ENCODE measurements at places on chromosomes 5 and 9.

- no peak for DNase-seq
These were observed 31.5 kb upstream of the LMNB1 start for GRCh38 chr5:126745259-126745992.

DNA sequence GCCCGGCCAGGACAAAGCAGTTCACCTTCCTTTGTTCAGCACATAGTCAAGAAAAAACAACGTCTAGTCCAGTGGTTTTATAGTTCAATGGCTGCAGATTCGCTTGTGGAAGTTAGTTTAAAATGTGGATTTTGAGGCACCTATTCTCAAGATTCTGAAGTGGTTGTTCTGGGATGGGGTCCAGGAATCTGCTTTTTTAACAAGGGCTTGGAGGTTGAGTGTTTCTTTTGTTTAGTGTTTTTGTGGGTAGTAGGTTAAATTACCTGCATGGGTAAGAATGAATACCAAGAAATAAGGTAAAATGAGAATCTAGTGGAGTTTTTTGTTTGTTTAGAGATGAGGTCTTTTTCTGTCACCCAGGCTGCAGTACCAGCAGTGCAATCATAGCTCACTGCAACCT lies 28.4 kb upstream of the NADK2 start:
- no peak for DNase-seq

DNA sequence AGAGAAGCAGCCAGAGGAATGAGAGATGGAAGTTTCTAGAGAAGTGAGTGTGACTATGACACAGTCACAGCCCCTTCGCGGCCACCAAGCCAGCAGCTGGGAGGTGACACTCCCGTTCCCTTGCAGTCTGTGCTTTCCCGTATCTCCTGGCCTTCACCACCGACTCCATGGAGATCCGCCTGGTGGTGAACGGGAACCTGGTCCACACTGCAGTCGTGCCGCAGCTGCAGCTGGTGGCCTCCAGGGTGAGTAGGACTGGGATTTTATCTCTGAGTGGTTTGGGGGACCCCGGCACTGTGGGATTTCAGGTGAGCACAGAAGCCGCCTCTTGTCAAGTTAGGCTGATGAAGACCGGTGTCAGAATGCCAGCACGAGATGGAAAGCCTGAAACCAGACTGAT lies 12.1 kb upstream of the SLC2A8 start:
- DNase-seq = no peak

DNA sequence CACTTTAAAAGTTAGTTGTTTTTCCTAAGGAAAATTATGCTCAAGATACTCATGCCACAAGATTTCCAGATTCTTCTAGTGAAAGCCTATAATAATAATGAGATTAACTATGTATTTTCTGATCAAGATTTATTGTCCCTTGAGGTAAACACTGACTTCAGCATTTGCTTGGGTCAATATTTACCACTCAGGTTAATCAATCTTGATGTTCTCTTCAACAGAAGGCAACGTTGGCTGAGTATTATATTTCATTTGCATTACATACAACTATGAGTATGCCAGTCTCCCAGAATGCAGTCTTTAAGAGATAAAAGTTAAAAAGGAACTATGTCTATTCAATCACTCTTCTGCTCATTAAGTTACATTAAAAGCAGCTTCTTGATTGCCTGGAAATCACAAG lies 115.6 kb downstream of the GPR21 start:
- DNase-seq = no peak

- DNase-seq = no peak
These were observed 26.0 kb upstream of the GNA14 start for GRCh38 chr9:77673941-77674791.

- no peak for DNase-seq
These were observed 165.2 kb downstream of the TMEM38B start for GRCh38 chr9:105859428-105860091.

DNA sequence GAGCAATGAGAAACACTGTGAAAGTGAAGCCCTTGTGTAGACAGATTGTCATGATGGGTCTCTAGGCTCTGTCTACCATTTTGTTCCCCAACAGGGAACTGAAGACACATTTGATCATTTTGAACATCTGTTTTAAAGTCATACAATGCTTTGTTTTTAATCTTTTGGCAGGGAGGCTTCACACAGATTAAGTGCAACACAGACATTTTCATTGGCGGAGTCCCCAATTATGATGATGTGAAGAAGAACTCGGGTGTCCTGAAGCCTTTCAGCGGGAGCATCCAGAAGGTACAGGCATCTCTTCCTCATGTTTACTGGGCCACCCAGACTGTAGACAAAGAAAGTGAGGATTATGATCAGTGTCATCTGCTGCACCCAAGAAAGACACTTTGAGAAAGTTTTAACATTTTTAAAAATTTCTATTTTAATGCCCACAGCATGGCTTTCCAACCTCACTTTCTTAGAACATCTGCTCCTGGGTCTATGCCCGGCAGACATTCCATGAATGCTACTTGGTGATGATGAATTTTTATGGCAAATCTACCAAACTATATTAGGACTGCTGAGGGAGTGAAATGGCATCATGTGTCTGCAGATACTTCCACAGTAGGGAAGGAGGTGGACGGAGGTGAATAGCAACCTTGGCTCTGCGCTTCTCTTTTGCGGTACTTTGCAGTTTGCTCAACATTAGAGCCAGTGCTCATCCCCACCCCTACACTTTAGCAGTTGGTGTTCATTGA lies 121.3 kb downstream of the LIFR start:
- DNase-seq = no peak

DNA sequence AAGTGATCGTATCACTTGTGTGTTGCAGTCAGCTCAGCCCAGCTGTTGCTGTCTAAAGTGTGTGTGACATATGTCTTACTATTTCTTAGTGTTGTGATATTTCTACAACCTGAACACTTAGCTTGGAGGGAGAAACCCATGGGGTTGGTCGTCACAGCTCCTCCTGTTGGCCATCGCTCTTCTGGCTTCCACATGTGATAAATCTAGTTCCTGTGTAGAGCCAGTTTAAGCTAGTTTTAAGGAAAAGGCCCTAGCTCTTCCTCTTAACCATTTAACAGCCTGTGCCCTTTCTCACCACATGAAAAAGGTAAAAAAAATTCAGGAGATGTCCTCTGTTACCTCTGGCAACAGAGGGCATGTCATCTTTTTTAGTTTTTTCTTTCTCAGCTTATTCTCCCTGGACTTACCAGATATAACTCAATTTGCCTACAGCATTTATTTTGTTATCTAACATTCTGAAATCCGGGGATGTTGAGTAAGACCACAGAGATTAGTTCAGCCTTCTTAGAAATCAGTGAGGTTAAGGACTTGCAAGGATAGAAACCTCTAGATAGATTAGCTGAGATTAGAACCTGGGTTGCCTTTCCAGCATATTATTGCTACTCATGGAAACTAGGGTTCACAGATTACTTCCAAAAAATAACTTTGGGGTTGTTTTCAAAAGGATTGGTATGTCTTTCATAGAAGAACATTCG lies 100.4 kb downstream of the GAPVD1 start:
- DNase-seq = no peak

GRCh38 chr9:13857521-13857920 lies 456.4 kb downstream of the NFIB start:
- DNase-seq = no peak

DNA sequence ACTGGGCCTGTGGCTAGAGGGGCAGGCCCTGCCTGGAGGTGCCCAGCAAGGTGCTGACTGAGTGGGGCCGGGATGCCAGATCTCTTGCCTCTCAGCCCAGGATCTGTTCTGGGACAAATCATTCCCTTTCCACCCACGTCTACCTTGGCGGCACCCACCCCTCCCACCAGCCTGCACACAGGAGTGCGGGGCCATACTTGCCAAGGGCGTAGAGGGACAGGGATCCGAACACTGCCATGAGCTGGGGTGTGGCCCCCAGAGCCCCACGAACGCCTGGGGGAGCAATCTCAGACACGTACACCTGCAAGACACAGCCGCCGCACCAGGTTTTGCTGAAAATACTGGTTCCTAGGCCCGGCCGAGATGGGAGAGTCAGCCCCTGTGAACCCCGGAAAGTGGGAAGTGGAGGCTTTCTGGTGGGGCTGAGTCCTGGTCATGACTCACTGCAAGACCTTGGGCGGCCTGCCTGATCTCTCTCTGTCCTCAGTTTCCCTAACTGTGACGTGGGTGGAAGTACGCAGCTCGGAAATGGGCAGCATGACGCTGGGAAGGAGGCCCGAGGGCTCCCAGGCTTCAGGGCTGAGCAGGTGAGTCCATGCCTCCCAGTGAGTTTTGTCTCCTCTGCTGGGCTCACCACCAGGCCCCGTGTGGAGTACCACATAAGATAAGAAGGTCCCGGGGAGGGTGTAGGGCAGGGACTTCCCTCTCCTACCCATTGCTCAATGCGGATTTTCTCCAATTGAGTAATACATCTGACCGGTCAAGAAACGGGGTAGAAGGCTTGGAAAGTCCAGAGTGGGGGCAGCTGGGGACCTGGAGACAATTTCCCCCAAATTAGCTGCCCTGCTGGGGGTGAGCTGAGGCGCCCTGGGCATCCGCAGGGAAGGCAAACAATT lies 2.6 kb downstream of the SLC2A6 start:
- no peak for DNase-seq

DNA sequence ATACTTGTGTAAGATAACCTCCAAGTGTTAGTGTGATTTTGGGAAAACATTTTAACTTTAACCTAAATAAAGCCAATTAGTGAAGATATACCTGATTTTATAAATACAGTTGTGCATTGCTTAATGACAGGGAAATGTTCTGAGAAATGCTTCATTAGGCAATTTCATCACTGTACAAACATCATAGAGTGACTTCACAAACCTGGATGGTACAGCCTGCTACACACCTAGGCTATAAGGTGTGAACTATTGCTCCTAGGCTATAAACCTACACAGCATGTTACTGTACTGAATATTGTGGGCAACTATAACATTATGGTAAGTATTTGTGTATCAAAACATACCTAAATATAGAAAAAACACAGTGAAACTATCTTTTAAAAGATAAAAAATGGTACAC lies 166.8 kb upstream of the TARS1 start:
- DNase-seq = no peak

DNA sequence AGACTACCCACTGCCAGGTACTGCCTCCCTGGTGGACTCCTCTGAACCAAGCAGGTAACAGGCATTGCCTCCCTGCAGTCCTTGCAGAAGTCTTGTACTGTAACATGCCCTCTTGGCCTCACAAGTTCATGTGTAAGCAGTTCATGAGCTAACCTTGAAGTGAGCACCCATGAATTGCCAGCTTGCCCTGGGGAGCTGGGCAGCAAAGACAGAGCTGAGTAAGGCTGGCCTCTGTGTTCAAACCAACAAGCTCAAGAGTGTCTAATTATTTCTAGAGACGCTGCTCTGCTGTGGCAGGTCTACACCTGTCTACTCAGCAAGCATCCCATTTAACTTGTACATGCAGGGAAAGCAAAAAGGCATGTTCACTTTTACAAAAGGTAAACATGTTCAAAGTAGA lies 113.5 kb downstream of the FEM1C start:
- DNase-seq = no peak

DNA sequence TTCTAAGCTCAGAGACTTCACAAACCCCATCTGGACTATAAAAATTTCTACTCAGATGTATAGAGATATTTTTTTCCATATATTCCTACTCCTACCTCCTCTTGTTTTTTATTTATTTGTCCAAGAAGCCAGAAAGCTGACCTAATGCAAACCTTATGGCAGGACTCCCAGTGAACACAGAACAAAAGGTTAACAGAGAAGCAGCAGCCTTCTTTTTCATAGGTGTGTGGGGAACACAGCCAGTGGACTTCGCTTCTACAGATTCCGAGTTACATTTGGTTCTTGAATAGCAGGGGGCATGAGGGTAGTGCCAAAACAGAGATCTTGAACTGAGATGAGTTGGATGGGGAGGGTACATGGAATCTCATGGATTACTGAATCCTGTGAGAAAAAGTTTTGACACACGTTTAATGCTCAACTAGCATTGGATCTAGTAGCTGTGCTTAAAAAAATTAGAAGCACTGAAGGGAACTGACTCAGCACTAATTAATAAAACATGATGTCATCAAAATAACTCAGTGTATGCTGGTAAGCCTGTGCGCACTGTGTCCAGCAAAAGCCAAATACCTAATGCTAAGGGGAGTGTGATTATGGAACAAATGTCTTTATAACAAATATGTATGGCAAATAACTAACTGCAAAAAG lies 240.1 kb downstream of the GABRB2 start:
- DNase-seq = no peak

DNA sequence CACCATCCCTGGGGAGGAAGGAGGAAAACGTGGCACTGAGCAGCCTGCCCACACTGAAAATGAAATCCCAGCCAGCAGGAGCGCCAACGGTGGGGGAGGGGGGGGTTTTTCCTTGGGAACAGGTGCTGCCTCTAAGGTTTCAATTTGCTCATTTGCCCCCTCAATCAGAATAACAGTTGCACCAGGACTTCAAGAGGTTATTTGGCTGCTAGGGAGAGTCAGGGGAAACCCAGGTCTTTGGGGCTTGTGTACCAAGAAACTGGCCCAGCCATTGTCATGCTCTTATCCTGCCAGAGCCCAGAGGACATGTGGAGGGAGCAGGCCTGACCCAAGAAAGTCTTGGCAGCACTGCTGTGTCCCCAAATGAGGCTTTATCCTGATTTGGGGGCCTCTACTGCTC lies 66.5 kb downstream of the NDFIP1 start:
- no peak for DNase-seq

GRCh38 chr5:179461576-179461975 lies 88.8 kb upstream of the RUFY1 start:
- DNase-seq = no peak

GRCh38 chr9:15469862-15470261 lies 40.9 kb downstream of the PSIP1 start:
- DNase-seq = no peak

- DNase-seq = no peak
These were observed 39.4 kb downstream of the LURAP1L start for GRCh38 chr9:12813960-12814876.

- no peak for DNase-seq
These were observed 12.0 kb downstream of the IRX2 start for GRCh38 chr5:2739360-2740050.

DNA sequence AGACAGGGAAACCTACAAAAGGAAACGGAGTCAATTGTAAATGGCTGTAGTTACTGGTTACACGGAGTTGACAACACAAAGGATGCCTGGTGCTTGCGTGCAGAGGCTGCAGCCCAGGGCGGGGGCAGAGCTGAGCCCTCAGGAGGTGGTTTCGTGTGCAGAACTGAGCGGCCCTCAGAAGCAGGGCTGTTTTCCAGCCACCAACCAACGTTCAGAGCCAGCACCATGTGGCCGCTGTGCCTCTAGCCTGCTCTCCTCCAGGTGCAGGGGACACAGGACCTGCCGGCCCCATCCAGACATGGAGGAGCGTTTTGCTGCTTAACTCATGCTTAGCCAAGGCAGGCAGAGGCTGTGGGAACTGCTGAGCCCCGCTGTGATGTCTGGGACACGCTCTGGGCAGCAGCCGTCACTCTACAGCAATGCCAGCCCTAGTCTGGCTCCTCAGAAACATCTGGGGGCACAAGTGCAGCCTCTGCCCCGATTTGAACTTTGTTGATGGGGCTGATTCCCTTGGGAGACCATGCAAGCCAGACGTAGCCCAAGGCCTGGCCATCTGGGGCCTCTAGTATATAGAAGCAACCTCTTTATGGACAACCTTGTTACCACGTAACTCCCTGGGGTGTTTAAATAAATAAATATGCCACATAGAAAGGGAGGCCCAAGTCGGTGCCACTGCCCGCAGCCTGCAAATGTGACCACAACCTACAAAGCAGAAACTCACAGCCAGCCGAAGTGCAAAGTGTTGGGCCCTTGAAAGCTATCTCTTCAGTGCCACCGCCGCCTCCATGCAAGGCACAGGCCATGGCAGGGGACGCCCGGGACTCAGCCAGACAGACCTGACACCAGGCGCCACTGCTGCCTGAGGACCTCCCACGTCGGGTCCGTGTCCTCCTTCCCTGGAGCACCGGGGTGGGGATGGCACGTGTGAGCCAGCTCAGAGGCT lies 42.1 kb downstream of the NKD2 start:
- DNase-seq = no peak

GRCh38 chr5:11607944-11608483 lies 296.2 kb downstream of the CTNND2 start:
- DNase-seq = no peak

Measured in stimulated activated CD8-positive, alpha-beta memory T cell treated with anti-CD3 and anti-CD28 coated beads, Interleukin-15, amount 100 ng/mL, for 48 hours (primary cell).